ENCODE measurements at places on chromosomes 3 and 15. TPM values are rescaled to one million over a fixed set of nuclear protein-coding genes. Genes with fewer than 3 reads are reported as not detected.

The CLDN16 gene
- total RNA-seq, result not detected

The ZNF774 gene
- total RNA-seq, result 1.5 TPM

The IQCH gene
- total RNA-seq, result 1.8 TPM

The SCAMP5 gene
- 11.7 TPM for total RNA-seq

The CYP19A1 gene
- total RNA-seq, result 0.34 TPM

All from A549 treated with Mapracorat at 1 μM for 4 hours (cell line).